LoVo (cell line): ENCODE measurements at places on chromosomes 1 and 21.

DNA sequence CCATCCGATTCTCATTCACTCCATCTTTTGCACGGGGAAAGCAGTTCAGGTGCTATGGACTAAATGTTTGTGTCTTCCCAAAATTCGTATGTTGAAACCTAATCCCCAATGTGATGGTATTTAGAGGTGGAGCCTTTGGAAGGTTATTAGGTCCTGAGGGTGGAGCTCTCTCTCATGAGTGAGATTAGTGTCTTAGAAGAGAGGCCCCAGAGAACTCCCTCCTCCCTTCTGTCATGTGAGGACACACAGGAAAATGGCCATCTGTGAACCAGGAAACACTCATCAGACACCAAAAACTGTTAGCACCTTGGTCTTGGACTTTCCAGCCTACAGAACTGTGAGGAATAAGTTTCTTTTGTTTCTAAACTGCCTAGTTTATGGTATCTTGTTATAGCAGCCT is 15.8 kb upstream of the CCDC190 start:
- no peak for DNase-seq

DNA sequence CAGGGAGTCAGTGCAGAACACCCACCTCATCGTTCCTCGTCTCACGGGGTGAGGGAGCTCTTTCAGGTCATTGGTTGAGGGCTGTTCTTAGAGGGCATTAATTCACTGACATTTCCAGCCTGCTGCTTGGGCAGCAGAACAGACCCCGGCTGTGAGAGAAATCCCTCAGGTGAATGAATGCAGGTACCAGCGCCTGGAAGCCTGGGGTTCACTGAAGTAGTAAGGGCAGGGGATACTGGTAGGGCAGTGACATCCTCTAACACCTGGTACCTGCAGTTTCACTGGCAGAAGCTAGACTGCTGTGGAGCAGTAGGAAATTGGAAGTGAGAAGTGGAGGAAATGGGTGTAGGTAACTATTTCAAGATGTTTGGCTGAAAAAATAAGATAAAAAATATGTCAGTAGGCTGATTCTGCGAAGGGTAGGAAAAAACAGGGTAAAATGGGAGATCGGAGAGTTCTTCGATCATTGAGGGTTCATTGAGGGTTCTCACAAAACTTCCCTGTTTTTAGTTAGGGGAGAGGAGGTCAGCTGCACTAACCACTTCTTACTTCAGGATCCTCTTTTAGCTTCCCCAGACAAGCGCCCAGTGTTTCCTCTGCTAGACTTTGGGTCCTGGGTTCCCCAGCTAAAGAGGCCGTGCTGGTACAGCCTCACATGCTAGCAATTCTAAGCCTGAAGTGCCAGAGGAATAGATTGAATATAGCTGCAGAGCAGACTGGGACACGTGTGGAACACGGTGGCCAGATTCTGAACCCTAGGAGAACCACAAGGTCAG is 55.2 kb downstream of the RNF220 start:
- no peak for DNase-seq

- no peak for DNase-seq
Observed at GRCh38 chr1:162275622-162276175, 101.0 kb downstream of the SPATA46 start.

GRCh38 chr1:175540896-175541645 is 202.3 kb downstream of the TNR start:
- no peak for DNase-seq

DNA sequence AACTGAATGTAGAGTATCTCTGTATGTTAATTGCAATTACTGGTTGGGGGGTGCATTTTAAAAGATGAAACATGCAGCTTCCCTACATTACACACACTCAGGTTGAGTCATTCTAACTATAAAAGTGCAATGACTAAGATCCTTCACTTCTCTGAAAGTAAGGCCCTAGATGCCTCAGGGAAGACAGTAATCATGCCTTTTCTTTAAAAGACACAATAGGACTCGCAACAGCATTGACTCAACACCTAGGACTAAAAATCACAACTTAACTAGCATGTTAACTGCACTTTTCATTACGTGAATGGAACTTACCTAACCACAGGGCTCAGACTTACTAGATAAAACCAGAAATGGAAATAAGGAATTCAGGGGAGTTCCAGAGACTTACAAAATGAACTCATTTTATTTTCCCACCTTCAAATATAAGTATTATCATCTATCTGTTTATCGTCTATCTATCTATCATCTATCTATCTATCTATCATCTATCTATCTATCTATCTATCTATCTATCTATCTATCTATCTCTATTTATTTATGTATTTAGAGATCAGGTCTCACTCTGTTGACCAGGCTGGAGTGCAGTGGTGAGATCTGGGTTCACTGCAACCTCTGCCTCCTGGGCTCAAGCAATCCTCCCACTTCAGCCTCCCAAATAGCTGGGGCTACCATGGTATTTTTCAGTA is 47.8 kb downstream of the CHML start:
- DNase-seq, result peak; percentile 67
